ENCODE measurements at places on chromosomes 2 and 18.

DNA sequence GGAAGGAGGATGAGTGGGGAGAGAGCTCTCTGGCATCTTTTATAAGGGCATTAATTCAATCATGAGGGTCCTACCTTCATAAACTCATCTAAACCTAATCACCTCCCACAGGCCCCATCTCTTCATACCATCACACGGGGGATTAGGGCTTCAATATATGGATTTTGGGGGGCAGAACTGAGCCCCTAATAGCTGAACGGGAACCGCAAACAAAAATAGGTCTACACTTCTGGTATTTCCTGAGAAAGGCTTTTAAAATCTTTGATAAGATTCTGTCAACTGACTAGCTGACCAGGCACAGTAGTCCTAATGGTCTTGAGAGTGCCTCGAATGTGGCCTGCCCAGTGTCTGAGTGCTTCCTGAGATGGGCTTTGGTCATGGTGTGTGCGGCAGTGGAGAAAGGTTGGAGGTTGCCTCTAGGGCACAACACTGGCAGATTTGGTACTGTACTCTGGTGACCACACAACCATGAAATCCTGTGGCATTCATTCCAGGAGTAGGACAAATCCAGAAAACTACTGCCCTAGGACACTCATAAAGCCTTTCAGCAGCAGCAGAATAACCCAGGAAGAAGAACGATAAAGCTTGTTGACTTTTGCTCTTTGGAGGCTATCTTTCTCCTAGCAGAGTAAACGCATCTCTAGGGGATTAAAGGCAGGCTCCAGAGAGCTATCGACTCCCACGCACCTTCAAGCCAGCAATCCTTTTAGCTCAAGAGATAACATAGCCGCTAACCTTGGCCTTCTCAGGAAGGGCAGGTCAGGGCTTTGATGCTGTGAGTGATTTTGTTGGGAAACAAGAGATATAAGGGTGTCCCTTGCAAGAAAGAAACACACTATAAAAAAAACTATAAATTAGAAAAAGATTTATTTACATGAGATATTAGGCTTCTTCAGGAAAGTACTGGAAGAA lies 12.3 kb upstream of the APOB start:
- DNase-seq, result no peak

DNA sequence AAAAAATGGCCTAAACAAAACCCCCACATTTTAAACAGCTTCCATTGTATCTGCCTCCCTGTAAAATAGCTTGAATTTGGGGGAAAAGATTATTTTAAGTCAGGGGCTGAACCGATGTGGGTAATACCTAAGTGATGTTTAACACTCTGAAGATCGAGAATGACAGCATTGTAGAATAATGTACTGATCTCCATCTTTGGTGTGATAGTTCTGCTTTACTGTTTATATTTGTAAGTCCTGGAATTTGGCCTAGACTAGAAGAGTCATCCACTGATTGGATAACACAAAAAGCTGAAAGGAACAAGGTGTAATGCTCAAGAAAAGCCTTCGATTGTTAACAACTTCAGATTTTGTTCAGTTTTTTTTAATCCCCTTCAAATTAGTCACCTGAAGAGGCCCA lies 53.8 kb upstream of the CCDC68 start:
- no peak for DNase-seq

DNA sequence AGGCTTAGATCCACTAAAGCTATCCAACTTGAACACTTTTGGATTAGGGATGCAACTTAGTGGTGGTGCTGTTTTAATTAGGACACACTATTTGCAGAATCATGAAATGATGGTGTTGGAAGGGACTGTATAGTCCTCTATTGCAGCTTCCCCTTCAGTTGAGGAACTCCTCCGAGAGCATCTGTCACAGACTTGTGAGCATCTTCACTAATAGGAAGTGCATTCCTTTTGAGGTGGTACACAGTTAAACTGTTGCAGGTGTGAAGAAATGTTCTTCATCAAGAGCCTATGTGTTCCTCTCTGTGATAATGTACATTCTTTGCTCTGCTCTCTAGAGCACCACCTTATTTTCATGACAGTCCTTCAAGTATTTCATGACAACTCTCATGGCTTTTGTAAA lies 197.4 kb downstream of the CAMKMT start:
- DNase-seq, result no peak

DNA sequence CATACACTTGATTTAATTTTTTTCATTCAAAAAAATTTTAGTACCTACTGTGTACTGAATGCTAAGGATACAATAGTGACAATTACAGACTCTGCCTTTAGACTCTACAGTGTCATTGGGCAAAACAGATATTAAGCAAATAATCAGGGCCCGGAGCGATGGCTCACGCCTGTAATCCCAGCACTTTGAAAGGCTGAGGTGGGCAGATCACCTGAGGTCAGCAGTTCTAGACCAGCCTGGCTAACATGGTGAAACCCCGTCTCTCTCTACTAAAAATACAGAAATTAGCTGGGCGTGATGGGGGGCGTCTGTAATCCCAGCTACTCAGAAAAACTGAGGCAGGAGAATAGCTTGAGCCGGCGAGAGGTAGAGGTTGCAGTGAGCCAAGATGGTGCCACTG lies 1.4 kb downstream of the UBXN2A start:
- no peak for DNase-seq

- DNase-seq, result no peak
Measured at GRCh38 chr2:120842456-120843439, 107.1 kb downstream of the GLI2 start.

GRCh38 chr18:34880403-34880802 lies 160.8 kb upstream of the MAPRE2 start:
- DNase-seq, result no peak

GRCh38 chr18:76460482-76460881 lies 34.6 kb downstream of the ZNF516 start:
- DNase-seq, result no peak

All from fibroblast of skin of left biceps (primary cell).